ENCODE measurements at places on chromosomes 12 and 14.

- no peak for DNase-seq
Measured at GRCh38 chr14:77046721-77047120, 18.2 kb upstream of the IRF2BPL start.

DNA sequence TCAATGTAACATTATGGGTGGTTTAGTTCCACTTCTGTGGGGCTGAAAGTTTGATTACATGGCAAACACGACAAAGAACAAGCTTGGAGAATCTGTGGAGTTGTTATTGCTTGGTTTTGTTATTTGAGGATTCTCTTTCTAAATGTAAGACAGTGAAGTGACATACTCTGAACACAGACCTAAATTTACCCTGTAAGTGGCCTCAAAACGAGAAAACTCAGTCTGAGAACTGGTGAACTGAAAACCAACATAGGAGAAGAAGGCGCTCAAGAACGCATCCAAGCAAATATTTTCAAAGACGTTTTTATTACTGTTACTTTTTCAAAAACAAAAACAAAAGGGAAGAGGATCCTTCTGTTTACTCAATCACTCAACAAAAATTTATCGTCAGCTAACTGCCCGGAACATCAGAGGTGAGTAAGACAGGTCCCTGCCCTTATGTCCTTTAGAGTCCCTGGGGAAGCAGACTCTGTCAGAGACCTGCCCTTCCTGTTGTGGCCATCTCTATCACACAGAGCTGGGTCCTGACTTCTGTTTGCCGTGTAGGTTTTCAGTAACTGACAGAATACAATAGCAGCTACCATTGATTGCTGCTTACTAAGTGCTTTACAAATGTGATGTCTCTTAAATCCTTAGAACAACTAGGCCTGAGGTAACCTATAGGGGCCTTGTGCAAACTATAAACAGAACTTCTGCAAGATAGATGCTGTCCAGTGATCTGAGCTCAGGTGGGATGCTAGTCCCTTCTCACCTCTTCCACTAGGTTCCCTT lies 79.3 kb upstream of the C12orf71 start:
- DNase-seq, result peak; percentile 30

DNA sequence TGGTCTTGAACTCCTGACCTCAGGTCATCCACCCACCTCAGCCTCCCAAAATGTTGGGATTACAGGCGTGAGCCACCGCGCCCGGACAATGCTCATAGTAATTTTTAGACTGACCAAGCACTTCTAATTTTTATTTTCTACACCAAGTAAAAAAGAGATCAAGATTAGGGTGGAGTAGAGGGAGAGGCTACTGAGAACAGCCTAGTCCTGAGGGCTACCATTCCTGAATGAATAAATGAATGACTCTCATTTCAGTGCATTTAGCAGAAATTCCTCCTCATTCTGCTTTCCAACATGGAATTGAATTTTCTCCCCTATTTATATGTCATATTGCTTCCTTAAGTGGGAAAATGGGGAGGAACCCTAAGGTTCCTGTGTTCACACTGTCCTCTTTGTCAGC lies 26.4 kb downstream of the BBOF1 start:
- no peak for DNase-seq

DNA sequence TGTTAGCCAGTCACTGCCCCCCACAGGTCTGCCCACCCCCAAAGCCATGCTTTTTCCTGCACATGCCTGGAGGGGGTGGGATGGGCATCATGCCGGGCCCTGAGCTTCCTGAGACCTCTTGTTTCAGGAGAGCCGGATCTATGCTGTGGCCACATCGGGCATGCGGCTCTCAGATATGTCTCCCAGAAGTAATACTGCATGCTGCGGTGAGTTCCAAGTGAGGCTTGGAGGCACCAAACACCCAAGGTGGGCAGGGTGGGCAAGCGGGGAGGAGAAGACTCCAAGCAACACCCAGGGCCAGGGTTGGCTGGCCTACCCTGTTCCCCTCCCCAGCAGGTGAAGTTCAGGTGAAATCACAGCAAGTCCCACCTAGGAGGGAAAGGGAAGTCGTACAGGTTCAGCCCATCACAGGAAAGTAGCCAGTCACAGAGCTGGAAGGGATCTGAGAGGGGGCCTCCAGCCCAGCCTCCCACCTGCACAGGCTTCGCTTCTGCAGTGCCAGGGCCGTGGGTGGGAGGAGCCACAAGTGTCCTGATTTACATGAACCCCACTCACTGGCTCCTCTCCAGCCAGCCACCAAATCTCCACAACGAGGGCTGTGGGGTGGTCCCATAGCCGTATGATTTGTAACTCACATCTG lies 30.9 kb downstream of the PIGH start:
- DNase-seq, result no peak

GRCh38 chr14:80208461-80208860 lies 2.8 kb downstream of the DIO2 start:
- DNase-seq, result peak; percentile 48

- no peak for DNase-seq
Measured at GRCh38 chr12:22665476-22665875, 40.5 kb downstream of the ETNK1 start.

GRCh38 chr14:74524076-74524811 lies 30.7 kb downstream of the ISCA2 start:
- DNase-seq, result no peak

- DNase-seq, result no peak
Measured at GRCh38 chr12:130258863-130259262, 78.8 kb upstream of the PIWIL1 start.

- no peak for DNase-seq
Measured at GRCh38 chr12:45601888-45602287, 127.6 kb upstream of the ARID2 start.

- DNase-seq, result no peak
Measured at GRCh38 chr12:26299751-26300150, 104.4 kb downstream of the SSPN start.

Data from A549 (cell line).